Stimulated activated naive B cell treated with anti-CD40 and anti-IgM and Interleukin-4, amounts not matched to agents 10 μg/mL and 1 μg/mL and 100 μg/mL, for 72 hours (primary cell): ENCODE measurements at places on chromosomes 11 and 22.
A peak's percentile ranks its signal among the peaks of the same experiment; 100 is the strongest.

GRCh38 chr22:41576877-41577276, 12.8 kb downstream of the PMM1 start:
- peak; percentile 12 for DNase-seq

- no peak for DNase-seq
Observed at GRCh38 chr11:117302228-117302627, 11.1 kb downstream of the BACE1-AS start.

DNA sequence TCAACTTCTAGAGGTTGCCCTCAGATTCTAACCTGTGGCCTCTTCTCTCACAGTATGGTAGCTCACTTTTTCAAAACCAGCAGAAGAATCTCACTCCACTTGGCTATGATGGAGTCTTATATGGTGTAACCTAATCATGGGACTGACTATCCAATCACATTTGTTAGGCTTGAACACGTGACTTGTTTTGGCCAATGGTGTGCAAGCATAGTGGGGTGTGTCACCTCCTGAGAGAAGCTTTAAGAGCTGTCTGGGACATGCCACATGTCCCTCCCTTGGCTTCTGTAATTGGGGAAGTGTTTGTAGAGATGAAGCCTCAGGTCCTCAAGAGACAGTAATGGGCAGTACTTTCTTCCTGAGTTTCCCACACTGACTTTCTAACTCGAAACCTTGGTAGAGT, 12.8 kb upstream of the SMIM38 start:
- no peak for DNase-seq

GRCh38 chr11:19719960-19720359, 7.3 kb downstream of the NAV2 start:
- DNase-seq = no peak

- peak; percentile 76 for DNase-seq
Observed at GRCh38 chr22:19448076-19448607, 631 bp upstream of the C22orf39 start.

GRCh38 chr11:20654038-20654437, 15.3 kb upstream of the NELL1 start:
- DNase-seq = no peak

DNA sequence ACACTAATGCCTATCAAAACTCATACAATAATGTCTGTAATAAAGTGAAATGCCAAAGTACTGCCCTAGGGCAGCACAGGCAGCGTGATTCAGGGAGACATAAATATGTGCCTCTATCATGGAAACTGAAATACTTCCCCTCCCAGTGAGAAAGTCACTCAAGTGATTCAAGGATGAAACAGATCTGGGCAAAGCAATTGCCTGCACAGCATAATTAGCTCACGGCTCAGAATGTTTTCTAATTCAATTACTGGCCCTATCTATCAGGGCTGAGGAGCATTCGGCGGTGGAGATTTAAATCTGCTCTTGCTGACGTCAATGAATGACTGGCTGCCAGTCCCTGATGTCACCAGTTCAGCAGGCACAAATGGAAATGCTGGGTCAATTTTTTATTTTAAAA, 27.7 kb upstream of the PPP2R1B start:
- DNase-seq = no peak

- DNase-seq = no peak
Observed at GRCh38 chr11:30698425-30698824, 112.3 kb upstream of the MPPED2 start.
